Stimulated activated CD4-positive, alpha-beta T cell treated with anti-CD3 and anti-CD28 coated beads, Interleukin-4, amount 100 ng/mL, for 1 hour (primary cell): ENCODE measurements at places on chromosomes 4 and X.

DNA sequence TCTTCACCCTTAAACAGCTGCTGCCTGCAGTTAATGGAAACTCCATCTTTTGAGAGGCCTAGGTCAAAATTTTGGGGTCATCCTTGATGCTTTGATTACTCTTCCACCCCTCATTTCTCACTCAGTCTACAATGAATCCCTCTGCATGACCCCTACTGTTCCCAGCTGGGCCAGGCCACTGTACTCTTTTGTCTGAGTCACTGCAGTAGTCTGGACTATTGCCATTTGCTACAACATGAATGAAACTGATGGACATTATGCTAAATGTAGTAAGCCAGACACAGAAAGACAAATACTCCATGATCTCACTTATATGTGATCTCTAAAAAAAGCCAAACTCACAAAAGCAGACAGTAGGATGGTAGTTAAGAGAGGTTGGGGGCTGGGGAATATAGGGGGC, 28.3 kb downstream of the STK32B start:
- DNase-seq: no peak

DNA sequence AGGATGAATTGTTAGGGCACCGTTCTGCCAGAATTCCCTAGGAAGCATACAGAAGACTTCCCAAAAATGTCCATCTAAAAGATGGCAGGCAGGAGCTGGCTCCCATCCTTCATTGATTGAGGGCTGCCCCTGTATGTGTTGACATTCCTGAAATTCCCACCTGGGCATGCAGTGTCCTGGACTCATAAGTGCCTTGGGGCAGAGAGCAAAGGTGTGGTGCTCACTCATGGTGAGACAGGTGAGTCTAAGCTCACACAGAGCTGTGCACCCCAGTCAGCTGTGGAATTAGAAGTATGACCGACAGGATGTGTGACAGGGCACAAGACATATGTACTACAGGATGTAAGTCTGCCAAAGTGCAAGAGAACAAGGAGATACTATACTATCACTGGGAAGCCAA, 271.9 kb downstream of the MID1IP1 start:
- no peak for DNase-seq

- DNase-seq: no peak
These were observed 139.5 kb downstream of the MAGEC1 start for GRCh38 chrX:142043196-142043595.

DNA sequence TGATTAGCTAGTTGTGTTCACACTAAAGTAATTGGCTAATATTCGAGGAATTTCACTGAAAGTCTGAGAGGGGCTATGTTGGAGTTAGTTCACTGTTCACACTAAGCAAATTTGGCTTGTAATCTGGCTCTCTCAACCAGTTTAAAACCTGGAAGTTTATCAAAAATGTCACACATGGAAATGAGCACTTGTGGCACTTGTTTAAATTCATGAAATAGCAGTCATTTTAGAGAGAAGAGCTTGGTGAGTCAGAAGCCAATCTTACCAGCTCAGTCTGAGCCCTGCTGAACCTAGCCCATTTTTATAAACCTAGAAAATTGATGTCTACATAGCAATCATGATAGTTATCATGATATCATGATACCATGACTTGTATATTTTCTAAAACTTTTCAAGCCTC, 90.7 kb upstream of the JADE1 start:
- no peak for DNase-seq

- no peak for DNase-seq
These were observed 85.7 kb upstream of the TBL1X start for GRCh38 chrX:9378980-9379696.
